ACHN (cell line): ENCODE measurements at places on chromosomes 4 and X.

- no peak for DNase-seq
Measured at GRCh38 chr4:76630741-76631140, 195.7 kb downstream of the SHROOM3 start.

DNA sequence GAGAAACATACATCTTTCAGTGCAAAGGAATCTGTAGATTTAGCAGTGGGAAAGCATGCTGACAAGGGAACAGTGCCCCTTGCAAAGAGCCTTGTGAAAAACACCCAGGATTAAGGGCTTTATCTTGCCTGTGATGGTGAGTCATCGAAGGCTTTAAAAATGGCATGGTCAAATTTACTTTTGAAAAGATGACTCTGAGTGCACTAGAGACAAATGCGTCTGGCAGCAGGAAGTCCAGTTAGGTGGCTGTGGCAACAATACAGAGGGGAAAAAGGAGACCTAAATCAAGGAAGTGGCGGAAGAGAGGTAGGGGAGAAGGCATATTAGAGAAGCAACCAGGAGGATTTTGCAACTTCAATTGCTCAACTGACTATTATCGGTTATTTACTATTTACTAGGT, 472.6 kb upstream of the CPEB2 start:
- DNase-seq: no peak

DNA sequence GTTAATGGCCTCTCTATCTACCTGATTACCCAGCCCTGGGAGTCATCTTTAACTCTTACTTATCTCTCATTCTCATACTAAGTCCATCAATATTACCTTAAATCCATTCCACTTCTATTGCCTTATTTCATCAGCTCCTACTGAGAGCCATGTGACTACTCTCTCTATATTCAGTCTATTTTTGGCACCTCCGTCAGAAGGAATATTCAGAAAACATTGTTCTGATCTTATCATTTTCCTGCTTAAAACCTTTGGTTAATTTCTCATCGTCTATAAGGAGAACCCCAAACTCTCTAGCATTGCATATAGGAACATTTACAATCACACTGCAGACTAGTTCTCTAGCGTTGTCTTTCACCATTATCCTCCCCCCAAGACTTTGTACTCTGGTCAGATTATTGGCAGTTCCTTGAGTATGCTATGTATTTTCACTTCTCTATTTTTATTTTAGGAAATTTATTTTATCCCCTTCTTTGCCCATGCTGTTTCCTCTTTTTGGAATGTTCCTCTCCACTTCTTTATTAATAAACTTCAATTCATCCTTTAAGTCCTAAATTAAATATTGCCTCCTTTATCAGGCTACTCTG, 13.7 kb upstream of the AMMECR1 start:
- no peak for DNase-seq

DNA sequence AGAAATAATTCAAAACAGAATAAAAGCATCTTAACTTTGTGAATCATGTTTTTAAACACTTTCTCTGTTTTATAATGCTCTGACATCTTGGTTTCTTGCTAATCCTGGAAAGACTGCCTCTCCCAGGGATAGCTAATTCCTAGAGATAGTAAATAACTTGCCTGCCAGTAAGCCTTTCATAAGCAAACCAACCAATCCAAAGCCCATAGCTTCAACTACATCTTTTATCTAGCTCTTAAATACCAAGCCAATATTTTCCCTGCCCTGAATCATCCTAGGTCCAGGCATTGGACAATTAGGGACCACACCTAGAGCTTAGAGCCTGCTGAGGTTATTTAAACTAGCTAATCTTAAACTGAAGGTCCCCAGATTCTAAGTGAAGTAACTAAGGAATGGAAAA, 223.7 kb upstream of the DIPK2B start:
- no peak for DNase-seq

DNA sequence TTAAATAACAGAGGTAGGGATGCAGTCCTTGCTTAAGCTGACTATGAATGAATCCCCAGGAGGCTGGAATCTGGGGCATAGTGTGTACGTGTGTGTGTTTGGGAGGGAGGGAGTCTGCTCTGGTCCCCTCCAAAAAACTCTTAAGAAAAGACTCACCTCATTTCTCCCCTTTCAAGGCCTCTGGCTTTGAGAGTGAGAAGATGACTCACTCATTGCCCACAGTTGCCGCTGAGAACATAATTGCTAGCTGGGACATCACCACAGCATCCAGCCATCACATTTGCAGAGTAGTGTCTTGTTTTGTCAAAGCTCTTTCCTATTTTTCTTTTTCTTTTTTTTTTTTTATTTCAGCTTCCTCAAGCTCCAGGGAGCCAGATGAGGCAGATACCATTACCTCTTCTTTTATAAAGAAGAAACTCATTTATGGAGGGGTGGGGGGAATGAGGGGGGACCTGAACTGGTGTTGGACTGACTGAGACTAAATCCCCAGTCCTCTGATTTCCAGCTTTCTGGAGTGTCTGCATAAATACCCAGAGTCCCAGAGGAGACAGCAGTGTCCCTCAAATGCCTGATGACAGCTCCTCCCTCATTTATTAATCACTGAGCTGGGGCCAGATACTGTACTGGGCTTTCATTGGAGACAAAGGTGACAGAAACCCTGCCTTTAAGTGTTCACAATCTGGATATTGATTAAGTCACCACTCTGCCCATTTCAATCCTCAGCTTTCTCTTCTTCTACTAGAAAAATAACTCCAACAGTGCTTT, 61.9 kb upstream of the LAS1L start:
- no peak for DNase-seq
